ENCODE measurements at places on chromosomes 1 and 21. TPM values are rescaled to one million over a fixed set of nuclear protein-coding genes. Genes with fewer than 3 reads are reported as not detected.

DNA sequence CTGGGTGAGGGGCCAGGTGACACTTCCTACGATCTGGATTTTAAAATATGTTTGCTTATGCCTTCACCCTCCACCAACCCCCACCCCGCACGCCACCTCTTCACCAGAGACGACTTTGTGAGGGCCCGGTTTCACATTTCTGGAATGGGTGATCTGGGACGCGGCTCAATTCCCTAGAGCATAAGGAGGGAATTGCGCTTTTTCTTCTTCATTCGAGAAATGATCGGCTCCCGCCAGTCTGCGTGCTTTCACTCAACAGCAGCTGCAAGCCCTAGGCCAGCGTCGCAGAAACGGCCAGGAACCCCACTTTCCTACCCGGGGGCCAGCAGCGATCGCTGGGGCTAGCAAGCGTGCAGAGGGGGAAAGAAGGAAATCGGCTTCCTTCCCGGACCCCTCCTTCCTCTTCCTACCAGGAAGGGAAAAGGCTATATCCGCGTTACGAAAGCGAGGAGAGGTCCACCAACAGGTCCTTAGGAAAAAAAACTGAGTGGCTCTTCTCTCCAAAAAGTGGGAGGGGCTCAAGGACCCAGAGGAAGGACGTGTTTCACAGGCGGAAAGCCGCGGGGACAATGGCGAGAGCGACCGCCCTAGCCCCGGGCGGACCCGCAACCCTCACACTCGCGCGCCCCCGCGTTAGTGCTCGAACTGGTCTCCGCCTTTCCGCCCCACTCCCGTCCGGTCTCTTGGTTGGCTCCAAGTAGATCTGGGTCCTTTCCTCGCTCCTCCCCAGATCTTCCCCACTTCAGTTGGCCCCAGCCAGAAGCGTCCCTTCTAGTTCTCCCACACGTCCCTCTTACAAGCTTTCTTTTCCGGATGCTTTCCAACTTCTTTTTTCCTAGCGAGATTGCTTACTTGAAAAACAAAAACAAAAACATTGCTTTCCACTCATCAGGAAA, 1.1 kb upstream of the ADAMTS1 start:
- peak; percentile 80 for DNase-seq

DNA sequence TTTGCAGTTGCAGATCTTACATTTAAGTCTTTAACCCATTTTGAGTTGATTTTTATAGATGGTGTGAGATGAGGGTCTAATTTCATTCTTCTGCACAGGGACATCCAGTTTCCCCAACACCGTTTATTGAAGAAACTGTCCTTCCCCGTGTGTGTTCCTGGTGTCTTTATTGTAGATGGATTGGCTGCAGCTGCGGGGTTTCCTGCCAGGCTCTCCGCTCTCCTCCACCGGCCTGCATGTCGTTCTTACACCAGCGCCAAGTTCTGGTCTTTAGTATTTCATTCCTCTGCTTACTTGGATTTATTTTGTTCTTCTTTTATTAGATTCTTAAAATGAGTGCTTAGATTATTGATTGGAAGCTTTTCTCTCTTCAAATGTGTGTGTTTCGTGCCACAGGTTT, 98.9 kb upstream of the COL6A1 start:
- no peak for DNase-seq

- no peak for DNase-seq
Measured at GRCh38 chr1:168552961-168553360, 9.2 kb upstream of the XCL2 start.

GRCh38 chr21:45700461-45700860, 56.9 kb downstream of the PCBP3 start:
- DNase-seq: no peak

DNA sequence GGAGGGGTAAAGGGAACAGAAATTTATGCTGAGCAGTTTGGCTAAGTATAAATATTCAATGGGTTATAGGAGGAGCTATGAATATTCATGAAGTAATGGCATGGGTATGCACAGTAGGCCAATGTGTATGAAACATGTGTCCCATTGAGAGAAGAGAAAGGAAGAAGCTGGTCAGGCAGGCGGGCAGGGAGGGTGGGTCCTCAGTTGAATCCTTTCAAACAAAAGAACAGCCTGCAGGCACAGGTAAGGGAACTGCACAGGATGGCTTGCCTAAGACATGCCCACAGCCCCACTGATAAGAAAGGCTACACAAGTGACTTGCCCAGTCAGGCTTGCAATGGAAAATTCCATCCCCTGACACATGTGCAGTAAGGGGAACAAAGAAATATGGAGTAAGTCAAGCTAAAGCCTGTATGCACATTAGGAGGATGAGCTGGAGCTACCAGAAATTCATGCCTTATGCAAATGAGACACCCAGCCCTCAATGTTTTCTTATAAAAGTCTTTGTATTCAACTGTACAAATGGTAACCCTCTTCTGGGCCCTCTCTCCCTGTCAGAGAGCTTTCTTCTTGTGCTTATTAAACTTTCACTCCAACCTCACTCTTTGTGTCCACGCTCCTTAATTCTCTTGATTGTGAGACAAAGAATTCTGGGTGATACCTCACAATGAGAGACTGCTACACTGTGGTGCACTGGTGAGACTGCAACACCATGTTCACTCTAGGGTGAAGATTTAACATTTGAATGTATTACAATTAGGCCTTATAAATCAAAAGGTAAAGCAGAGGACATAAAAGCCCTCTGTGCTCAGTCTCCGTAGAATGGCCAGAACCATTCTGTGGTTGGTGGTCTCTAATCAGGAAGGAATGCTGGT, 96.5 kb downstream of the ATP1B1 start:
- DNase-seq: no peak

- DNase-seq: no peak
Measured at GRCh38 chr1:89701746-89702241, 68.9 kb downstream of the LRRC8C start.

- no peak for DNase-seq
Measured at GRCh38 chr1:11766429-11766776, 4.4 kb downstream of the C1orf167 start.

- DNase-seq: peak; percentile 20
Measured at GRCh38 chr1:220775240-220775853, 11.4 kb upstream of the MTARC1 start.

GRCh38 chr21:44931137-44931500, 8.7 kb upstream of the SLX9 start:
- DNase-seq: peak; percentile 61

DNA sequence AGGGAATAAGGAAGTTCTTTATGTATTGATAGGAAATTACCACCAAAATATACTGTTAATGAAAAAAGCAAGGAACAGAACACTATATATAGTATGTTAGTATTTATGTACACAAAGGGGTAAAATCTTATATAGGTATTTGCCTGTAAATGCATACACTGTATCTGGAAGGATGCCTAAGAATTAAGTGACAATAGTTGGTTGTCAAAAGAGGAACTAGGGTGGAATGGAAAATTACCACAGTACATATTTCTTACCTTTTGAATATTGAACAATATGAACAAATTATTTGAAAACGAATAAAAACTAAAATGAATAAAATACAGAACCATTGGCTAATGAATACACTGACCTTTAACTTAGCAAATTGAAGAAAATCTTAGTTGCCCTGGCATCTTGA, 13.6 kb downstream of the ARPC5 start:
- DNase-seq: no peak

GRCh38 chr1:71623888-71624287, 543.1 kb upstream of the ZRANB2 start:
- no peak for DNase-seq

DNA sequence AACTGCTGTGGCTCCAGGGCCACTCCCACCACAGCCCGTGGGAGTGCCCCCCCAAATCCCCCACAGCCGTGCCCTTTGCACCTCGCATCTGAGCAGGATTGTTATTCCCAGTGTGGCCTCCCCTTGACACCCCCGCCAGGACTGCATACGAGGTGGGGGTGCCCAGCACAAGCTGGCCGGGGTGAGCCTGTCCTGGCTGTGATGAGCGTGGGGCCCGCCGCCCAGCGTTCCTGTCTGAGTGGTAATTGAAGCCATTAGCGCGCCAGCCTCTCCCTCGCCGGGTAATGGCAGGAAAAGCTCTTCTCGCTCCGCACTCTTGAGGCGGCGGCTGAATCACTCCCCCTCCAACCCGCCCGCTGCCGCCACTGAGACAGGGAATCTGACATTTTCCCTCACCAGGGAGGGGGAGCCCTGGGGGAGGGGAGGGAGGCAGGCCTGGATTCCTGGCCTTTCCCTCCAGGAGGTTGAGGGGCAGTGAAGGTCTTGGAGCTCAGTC, 27.7 kb downstream of the PTPRF start:
- DNase-seq: no peak

DNA sequence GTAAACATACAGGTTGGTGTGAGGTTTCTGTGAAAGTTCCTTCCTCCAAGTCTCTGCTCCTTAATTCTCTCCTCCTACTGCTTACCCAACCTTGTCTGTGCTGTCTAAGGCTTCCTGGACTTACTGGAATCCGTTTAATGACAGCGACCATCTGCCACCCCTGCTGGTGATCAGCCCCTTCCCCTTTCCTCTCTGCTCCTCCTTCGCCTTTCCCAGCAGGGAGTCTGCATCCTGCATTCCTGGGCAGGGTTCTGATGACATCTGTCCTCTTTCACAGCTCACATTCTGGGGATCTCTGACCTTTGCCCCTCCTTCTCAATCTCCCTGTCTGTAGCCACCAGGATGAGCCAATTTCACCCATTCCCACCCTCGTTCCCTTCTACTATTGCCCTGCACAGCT, 66.5 kb downstream of the KIRREL1 start:
- DNase-seq: no peak

DNA sequence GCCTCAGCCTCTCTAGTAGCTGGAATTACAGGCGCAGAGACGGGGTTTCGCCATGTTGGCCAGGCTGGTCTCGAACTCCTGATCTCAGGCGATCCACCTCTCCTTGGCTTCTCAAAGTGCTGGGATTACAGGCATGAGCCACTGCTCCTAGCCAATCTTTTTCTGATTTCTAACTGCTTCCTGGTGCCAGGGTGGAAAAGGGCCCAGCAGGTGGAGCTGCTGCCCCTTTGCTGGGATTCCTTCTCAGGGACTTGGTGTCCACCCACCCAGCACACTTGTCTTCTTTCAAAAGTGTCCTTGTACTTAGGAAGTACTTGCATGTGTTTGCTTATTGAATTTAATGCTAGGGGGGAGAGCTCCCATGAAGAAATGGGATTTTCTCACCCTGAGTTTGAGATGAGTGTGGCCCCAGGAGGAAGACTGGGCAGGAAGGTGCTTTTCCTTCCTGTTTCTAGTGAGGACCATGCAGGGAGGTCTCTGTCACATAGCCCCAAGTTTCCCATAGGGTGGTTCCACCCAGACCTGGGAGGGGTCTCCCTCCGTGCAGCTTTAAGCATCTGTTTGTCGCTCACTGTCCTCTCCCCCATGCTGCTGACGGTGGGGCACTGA, 14.2 kb downstream of the UTP11 start:
- peak; percentile 56 for DNase-seq

GRCh38 chr1:19423130-19423529, 62.2 kb downstream of the CAPZB start:
- no peak for DNase-seq

- DNase-seq: no peak
Measured at GRCh38 chr1:27413004-27413403, 20.6 kb downstream of the GPR3 start.

DNA sequence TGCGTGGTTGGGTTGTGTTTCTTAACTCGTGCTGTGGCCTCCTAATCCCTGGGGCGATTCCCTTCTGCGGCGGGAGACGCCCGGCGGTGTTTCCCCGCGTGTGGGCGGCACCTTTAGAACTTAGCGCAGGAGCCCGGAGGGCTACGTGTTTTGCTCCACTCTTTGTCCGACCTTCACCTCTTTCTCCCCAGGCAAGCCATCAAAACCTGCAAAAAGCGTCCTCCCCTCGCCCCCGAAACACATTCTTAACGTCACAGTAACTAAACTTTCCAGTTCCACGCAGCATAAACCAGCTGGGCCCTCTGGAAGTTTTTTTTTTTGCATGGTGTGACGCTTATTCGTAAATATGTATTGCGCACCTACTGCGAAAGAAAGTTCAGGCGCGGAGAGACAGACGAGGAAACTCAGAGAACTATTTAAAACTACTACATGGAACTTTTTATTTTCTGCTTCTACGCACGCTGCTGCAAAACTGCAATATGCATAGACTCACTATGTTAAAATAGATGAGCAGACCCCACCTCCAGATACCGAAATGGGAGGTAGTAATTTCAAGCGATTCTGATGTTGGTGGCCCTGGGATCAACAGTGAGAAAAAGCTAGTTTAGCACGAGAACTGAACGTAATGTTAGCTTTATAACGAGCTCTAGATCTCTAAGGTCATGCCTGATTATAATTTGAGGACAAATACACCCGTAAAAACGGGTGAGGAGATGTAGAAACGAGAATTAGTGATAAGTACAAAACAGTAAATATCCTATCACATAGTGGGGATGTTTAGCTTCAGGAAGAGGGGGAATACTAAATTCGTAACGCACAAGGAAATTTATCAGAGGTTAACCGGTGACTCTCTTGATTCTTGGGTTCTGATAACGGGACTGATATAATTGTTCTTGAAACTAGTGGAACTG, 920 bp downstream of the MTR start:
- peak; percentile 47 for DNase-seq

DNA sequence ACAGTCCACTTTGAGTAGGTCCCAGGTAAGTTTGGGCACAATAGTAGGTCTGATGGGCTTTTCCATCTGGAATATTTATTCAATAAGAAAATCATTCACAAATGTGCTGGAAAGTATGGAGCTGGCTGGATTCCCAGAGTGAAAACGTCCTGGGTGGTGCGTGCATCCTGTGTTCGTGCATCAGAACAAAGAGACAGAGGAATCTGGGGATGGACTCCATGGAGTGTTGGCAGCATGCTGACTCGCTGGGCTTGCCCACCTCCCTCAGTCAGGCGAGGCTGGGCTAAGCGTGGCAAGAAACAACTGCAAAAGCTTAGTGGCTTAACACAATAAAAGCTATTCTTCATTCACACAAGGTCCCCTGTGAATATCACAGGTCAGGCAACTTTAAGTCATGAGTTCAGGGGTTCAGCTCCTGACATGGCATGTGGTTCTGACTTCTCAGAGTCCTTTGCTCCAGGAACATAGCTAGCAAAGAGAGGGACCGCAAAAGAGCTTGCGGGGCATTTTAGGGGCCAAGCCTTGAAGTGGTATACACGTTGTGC, 151.6 kb upstream of the ZNF644 start:
- DNase-seq: no peak

GRCh38 chr1:25890239-25891034, 14.9 kb upstream of the PAQR7 start:
- DNase-seq: peak; percentile 80

- DNase-seq: peak; percentile 41
Measured at GRCh38 chr1:81699234-81699633, 101.5 kb upstream of the ADGRL2 start.

- no peak for DNase-seq
Measured at GRCh38 chr1:91031081-91031480, 9.2 kb upstream of the ZNF644 start.

- DNase-seq: no peak
Measured at GRCh38 chr21:30189773-30190172, 23.2 kb upstream of the CLDN17 start.

The BARHL2 gene
- total RNA-seq: not detected

The ERICH3 gene
- total RNA-seq: not detected

The IL19 gene
- not detected for total RNA-seq

The TNNT2 gene
- 156 TPM for total RNA-seq

The YTHDF2 gene
- total RNA-seq: 66.7 TPM

The ATP5PF gene
- 114 TPM for total RNA-seq

The SLC45A1 gene
- 4.2 TPM for total RNA-seq

The WNT2B gene
- total RNA-seq: 0.23 TPM

The SSX2IP gene
- 26.9 TPM for total RNA-seq

The TMEM82 gene
- total RNA-seq: 0.11 TPM

The PEX11B gene
- total RNA-seq: 40.1 TPM

The AVPR1B gene
- total RNA-seq: not detected

The SLC30A10 gene
- total RNA-seq: not detected

The SLAMF6 gene
- total RNA-seq: not detected

The QSOX1 gene
- 254 TPM for total RNA-seq

The ZBTB18 gene
- 37.9 TPM for total RNA-seq

Data from LHCN-M2 (cell line).